Ascending aorta (tissue), 2 donors: ENCODE measurements at places on chromosomes 11 and 22.

- peak; percentile 54 for DNase-seq
These were observed 119.7 kb downstream of the ETS1 start for GRCh38 chr11:128467610-128468041.

DNA sequence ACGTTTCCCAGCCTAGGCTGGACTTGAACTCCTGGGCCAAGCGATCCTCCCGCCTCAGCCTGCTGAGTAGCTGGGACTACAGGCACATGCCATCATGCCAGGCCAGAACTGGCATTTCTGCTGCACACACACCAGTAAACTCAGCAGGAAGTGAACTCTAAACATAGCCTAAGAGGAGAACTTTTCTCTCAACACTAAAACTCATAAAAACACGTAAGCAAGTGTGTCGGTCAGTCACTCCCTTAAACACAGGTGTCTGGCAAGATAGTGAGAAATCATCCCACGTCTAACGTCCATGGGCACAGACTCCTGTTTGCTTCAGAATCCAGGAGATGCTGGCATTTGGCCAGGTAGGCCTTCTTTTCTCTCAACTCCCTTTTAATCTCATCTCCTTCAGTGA lies 104.8 kb downstream of the RPL27A start:
- no peak for DNase-seq

GRCh38 chr11:28770806-28771205 lies 662.6 kb downstream of the METTL15 start:
- no peak for DNase-seq

DNA sequence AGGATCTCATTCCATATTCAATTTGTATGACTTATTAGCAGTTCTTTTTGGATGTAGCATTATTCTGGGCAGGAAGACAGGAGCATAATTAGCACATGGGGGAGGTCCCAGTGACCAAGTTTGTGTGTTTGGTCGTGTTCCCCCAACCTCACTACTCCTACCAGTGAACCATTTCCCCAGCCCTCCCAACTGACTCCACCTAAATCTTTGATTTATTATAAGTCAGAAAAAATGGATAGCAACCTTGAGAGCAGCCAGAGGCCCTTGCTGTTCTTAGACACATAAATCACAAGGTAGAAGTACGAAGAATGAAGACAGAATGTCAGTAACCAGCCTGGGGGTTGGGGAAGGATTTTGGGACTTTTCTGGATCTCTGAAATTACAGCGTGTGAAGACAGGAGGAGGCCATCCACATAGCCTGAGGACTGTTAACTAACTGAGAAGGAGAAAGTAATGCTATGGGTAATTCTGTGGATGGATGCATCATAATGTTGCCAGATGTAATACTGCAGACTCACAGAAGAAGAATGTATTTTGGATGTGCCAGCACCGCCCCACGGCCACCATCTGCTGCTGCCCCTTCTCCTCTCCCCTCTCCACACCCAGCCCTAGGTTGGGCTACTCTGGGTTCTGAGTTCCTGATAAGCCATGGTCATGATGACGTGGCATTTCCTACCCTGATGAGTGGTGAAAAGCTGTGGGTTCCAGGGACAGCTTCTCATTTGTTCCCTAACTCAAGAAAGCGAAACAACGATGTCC lies 124.3 kb upstream of the TTC12 start:
- DNase-seq: peak; percentile 83

GRCh38 chr22:46514592-46515207 lies 22.7 kb downstream of the CELSR1 start:
- DNase-seq: no peak

DNA sequence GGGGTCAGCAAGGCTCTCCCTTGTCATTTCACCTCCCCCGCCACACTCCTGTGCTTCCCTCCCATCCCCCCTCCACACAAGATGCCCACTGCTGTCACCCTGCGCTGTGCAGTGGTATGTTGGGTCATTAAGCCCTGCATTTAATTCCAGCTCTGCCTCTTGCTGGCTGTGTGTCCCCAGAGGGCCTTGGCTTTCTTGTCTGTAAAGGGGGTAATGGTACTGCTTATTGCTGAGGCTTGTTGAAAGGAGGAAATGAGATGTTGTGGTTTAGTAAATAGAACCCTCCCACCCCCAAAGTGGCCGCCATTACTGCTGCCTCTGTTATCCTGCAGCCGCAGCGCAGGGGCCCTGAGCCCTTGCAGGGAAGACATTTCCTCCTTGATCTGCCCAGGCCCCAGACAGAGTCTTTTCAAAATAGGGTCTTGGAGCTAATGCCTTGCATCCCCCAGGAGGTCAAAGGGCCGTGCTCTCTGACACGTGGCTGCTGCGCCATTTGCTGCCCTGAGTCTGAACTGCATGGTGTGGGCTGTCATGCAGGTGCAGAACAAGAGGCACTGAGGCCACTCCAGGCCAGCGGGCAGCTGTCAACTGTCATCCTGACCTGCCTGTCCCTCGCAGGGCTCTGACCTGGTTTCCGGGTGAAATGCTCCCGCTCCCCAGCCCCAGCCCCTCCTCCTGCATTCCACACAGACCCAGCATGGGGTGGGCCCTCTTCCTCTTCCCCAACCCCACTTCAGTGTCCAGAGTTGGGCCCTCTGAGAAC lies 18.7 kb downstream of the PVALB start:
- no peak for DNase-seq

GRCh38 chr22:38223289-38223960 lies 21.6 kb downstream of the MAFF start:
- no peak for DNase-seq

DNA sequence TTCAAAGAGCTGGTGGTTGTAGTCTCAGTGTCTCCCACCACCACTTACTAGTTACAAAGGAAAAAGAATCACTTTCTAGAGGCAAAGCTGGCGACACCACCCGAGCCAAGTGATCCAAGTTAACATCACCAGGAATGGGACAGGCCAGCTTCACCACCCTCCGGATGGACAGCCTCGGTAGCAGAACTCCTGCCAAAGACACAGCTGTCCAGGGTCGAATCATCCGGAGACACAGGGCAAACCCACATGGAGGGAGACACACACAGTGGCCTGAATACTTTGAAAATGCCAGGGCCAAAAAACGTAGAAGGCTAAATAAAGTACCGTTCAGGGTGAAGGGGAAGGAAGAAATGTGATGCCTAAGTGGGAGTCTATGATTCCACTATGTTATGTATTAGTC lies 33.1 kb downstream of the KCNQ1 start:
- DNase-seq: no peak

DNA sequence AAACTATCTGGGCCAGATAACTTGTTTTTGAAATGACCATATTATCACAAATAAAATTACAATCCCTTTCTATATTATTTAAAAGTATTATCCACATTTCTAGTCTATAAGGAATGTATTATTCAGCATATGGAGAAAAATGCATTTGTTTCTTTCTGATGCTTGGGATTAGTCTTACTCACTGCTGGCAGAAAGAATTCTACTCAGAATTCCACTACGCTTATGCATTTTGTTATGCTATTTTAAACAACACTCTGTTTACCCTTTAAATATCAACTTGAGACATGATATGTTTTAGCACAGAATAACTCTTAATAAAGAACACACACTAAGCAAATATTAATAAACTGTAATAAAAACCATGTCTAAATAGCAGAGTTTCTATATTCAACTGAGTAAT lies 77.6 kb upstream of the ANO3 start:
- DNase-seq: no peak

DNA sequence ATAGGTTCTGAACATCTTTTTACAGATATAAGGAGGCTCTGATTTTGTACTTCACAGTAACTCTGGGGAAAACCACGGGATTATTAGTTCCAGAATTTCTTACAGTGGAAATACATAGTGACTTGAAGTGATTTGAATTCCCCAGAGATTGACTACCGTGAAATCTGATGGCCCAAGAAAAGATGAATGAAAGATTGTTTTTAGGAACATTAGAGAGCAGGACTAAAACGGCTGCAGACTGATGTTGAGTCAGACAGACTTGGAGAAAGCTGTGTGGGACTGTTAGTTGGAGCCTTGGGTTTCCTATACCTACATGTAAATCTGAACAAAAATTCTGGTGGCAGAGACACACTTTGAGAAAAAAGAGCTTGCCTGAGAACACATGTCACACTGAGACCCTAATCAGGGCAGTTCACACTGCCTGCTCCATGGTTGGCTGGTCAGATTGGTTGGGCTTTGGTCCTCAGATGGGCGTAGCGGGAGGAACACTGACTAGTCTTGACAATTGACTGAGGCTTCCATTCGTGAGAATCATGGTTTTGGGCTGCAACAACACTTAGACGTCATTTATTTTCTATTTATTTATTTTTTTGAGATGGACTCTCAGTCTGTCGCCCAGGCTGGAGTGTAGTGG lies 6.8 kb downstream of the PPP6R3 start:
- no peak for DNase-seq

GRCh38 chr11:58254936-58255335 lies 13.1 kb downstream of the OR10W1 start:
- DNase-seq: no peak

DNA sequence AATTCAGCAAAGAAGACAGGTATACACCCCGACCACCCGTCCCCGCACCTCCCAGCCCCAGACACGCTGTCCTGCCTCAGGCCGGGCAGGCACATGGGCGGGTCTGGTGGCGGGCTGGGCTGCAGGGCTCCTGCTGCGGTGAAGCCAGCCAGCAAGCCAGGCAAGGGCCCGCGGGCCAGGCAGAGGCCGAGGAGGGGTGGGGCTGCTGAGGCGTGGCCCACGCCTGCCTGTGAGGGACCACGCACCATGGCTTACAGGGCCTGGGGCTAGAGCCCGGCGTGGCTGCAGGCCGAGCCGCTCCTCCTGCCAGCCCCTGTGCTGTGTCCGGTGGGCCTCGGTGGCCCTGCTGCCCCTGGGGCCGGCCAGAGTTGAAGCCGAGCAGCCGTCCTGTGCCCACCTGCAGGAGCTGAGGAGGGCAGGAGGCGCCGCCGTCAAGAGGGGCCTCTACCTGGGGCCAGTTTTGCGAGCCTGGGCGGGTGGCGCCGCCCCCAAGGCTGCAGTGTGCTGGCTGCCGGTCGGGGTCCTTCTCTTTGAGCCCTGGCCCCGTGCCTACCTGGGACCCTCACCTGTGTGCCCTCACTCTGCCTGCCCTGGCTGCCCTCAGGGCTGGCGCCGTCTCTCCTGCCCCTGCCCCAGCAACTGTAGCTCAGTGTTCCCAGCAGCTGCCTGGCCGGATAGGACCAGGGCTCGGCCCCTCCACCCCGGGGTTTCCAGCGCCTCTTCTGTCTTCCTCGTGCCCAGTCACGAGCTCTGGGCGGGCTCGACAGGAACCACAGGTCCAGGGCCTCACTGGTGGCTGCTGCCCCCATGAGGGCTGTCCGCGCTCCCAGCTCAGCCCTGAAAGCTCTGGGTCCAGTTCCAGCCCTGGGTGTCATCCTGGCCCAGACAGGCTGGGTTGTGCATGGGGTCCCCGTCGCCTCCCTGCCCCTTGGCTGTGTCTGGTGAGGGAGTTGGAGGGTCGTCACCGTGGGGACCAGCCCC lies 38.4 kb downstream of the MOB2 start:
- no peak for DNase-seq

DNA sequence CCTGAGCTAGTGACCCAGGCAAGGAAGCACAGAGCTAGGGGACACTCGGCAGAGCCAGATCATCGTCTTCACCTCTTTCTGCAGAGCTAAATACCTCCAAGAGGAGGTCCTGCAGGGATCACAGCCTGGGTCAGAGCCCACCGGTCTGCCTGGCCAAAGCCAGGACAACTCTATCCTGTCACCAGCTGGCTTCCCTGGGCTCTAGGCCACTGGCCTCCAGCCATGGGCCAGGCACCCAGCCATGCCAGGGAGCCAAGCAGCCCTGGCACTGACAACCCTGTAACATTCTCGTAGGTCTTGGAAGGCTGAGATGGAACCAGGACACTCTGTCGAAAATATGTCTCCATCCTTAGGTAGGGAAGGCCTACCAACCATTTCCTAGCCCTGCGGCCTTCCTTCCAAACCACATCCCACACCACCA lies 270.1 kb downstream of the BUD13 start:
- no peak for DNase-seq

GRCh38 chr22:39360242-39360641 lies 10.5 kb downstream of the SYNGR1 start:
- DNase-seq: no peak

DNA sequence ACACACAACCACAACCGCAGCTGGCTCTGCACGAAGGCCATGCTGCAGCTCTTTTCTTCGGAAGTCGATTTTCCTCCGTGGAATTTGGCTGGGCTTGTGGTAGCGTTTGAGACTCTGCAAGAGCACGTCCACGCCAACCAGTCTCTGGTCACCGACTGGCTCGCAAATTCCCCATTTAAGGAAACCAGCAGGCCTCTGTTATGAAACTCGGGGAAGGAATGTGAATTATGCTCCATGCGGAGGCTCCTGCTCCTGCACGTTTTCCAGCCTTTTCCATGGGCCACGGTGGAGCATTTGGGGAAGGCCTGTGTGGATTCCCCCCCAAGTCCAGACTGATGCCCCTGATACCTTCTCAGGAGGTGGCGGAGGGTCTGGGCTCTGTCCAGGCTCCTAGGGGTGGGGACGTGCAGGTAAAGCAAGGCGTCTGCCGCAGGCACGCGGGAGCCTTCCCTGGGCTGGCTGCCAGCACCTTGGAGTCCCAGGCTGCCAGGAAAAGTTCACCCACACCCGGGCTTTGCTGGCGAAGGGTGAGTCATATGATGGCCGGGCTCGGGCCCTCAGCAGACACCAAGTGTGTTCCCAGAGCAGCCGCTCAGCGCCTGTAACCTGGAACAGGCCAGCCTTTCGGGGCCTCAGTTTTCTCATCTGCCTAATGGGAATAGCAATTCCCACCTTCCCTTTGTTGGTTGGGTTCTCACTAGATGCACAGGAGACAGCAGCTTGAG lies 41.9 kb downstream of the LRP5 start:
- peak; percentile 94 for DNase-seq

DNA sequence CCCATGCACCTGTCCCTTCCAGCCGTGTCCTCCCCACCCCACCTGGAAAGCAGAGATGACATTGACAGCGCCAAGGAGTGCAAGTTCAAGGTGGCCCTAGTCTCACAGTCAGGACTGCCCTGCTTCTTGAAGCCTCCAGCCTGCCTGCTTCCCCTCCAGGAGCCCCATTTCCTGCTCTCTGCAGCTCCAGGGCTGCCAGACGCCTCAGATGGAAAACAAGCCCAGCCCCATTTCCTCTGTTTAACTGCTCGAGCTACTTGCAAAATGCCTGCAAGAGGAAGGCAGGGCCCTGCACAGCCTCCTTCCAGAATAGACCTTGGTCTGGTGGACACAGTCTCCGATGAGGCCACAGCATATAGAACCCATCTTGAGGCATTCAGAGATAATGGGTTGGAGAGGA lies 5.0 kb upstream of the DGKZ start:
- DNase-seq: no peak

DNA sequence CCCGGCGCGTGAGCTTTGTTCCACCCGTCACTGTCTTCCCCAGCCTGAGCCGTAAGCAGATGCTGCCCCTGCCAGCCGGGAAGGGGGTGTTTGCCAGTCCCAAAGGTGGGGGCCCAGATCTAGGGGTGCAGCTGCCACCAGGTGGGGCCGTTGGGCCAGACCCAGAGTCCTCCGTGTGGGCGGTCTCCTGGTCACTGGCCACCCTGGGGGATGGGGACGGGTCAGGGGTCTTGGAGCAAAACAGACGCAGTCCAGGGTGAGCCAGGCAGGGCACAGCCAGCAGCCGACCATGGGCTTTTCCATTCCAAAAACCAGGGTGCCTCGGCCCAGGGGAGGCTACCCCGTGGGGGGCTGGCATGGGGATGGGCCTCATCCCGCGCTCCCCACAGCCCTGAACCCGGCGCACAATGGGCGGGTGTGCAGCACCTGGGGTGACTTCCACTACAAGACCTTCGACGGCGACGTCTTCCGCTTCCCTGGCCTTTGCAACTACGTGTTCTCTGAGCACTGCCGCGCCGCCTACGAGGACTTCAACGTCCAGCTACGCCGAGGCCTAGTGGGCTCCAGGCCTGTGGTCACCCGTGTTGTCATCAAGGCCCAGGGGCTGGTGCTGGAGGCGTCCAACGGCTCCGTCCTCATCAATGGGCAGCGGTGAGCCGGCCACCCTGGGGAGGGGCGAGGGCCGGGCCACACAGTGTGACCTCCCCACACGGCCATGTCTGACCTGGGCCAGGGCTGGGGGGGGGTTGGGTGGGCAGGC lies 3.5 kb downstream of the MUC5B start:
- peak; percentile 61 for DNase-seq
